Activated naive CD8-positive, alpha-beta T cell treated with anti-CD3 and anti-CD28 coated beads for 36 hours (primary cell): ENCODE measurements at places on chromosomes 12 and 14.

DNA sequence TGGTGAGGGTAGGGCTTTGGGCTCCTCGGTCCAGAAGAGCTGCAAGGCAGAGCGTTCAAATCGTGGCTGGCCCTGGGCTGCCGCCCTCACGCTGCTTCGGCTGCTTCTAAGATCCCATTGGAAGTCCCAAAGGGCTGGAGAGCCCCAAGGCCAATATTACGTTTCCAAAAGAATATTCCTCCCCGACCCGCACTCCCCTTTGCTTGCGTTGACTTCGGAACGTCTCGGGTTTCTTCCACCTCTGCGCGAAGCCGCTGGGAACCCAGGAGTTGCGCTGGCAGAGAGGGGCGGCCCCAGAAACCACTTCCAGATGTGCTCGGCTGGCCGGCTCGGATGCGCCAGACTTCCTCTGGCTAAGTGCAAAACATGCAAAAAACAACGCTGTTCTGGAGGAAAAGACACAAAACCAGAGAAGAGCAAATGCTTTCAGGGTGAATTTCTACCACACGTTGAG lies at the start of gene GLT8D2:
GLT8D2 (minus strand) TSS at position 285 of the 454 bp plus-strand sequence. CDS start 30,539 bp downstream, outside the sequence.
- peak within 1 kb of the TSS; percentile 52 for H3K4me3 ChIP-seq
- DNase-seq, result peak; percentile 7
- H3K4me1 ChIP-seq, result peaks cover 5% of the 10 kb centered on the region
- peaks cover 54% of the 10 kb centered on the region for H3K27me3 ChIP-seq

GRCh38 chr12:38411426-38411825 lies 94.9 kb downstream of the ALG10B start:
- no peak for DNase-seq
- H3K27me3 ChIP-seq, result no peaks in the 10 kb centered on the region
- no peaks in the 10 kb centered on the region for H3K36me3 ChIP-seq

DNA sequence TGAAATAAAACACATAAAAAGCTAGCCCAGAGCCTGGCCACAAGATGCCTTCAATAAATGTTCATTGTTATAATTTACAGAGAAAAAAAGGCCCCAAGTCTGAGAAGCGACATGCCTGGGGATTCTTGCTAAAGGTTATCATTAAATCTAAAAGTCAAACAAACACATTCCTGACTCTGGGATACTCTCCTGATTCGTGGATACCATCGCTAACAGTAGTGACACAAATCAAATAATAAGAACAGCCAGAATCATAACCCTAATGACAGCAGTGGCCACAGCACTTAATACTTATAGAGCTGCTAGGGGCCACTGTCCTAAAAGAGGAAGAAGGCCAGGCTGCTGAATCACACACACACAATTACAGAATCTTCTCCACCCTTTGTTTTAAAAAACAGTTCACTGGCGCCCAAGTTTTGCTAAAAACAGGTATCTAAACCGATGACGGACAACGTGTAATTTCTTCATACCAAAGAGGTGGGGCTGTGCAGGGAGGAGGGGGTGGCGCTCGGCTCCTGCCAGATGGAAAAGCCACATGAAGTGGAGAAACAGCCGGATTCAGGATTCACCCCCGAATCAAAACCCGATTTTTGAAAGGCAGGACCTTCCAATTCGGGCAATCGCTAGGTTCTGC lies 1.2 kb downstream of the CLIP1 start:
- H3K4me1 ChIP-seq, result peaks cover 24% of the 10 kb centered on the region
- peaks cover 5% of the 10 kb centered on the region for H3K36me3 ChIP-seq
- DNase-seq, result no peak
- peak overlapping the region; percentile 83 for H3K27ac ChIP-seq

DNA sequence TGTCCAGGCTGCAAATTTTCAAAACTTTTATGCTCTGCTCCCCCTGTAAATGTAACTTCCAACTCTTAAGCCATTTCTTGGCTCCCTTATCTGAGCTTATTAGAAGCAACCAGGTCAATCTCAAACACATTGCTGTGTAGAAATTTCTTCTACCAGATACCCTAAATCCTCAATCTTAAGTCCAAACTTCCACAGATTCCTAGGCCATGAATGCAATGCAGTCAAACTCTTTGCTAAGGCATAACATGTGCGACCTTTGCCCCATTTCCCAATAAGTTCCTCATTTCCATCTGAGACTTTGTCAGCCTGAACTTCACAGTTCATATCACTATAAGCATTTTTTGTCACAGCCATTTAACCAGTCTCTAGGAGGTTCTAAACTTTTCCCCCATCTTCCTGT lies 64.5 kb downstream of the TMTC3 start:
- H3K4me1 ChIP-seq, result no peaks in the 10 kb centered on the region
- peaks cover 3% of the 10 kb centered on the region for H3K36me3 ChIP-seq
- H3K27ac ChIP-seq, result no peak overlapping the region
- DNase-seq, result no peak

- H3K4me3 ChIP-seq, result peak overlapping the region; percentile 84
- H3K27me3 ChIP-seq, result no peaks in the 10 kb centered on the region
- peaks cover 41% of the 10 kb centered on the region for H3K36me3 ChIP-seq
- peaks cover 88% of the 10 kb centered on the region for H3K4me1 ChIP-seq
These were observed 19.6 kb downstream of the ASB2 start for GRCh38 chr14:93956514-93957332.

GRCh38 chr14:61177279-61178225 lies 103.6 kb downstream of the TMEM30B start:
- no peaks in the 10 kb centered on the region for H3K36me3 ChIP-seq
- H3K27me3 ChIP-seq, result peaks cover 21% of the 10 kb centered on the region
- H3K27ac ChIP-seq, result peak overlapping the region; percentile 77
- H3K4me1 ChIP-seq, result peaks cover 23% of the 10 kb centered on the region

DNA sequence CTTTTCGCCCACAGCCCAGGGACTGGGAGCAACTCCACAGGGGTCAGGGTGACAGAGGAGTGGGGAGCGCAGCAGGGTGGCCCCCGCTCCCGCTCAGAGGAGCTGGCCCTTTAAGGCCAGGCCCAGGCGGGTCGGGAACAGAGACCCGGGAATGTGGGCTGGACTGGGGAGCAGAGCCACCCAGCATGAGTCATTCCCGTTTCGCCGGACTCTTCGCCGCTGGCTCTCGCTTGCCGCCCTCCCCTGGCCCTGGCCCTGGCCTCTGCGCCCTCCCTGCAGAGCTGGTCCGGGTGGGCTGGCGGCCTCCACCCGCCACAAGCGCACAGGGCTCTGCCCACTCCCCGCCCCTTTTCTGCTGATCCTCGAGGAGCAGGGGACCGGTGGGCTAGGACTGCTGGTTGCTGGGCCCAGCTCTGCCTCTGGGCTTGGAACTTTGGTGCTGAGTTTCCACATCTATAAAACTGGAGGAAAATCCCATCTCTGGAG lies 92.8 kb downstream of the NINJ2 start:
- no peak overlapping the region for H3K4me3 ChIP-seq
- no peaks in the 10 kb centered on the region for H3K27me3 ChIP-seq
- H3K36me3 ChIP-seq, result no peaks in the 10 kb centered on the region
- H3K4me1 ChIP-seq, result peaks cover 37% of the 10 kb centered on the region

DNA sequence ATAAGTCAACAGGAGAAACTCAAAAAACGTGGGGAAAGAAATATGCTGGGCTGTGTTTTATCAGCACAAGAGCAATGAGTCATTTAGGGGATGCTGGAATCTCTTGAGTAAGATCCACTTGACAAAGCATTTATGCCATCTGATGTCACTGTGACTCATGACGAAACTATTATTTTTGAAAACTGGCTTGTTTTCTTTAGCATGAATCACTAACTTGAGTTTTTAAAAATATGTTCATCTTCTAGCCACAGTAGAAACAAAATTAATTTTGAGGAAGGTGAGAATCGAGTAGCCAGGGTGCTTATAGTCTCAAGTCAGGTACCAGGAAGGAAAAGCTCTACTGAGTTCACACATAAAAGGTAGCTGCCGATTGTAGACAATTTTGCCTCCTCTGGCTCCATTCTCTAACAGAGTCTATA lies 456.2 kb upstream of the MGAT4C start:
- no peak overlapping the region for H3K27ac ChIP-seq
- no peak for DNase-seq
- no peaks in the 10 kb centered on the region for H3K27me3 ChIP-seq
- no peaks in the 10 kb centered on the region for H3K4me1 ChIP-seq

DNA sequence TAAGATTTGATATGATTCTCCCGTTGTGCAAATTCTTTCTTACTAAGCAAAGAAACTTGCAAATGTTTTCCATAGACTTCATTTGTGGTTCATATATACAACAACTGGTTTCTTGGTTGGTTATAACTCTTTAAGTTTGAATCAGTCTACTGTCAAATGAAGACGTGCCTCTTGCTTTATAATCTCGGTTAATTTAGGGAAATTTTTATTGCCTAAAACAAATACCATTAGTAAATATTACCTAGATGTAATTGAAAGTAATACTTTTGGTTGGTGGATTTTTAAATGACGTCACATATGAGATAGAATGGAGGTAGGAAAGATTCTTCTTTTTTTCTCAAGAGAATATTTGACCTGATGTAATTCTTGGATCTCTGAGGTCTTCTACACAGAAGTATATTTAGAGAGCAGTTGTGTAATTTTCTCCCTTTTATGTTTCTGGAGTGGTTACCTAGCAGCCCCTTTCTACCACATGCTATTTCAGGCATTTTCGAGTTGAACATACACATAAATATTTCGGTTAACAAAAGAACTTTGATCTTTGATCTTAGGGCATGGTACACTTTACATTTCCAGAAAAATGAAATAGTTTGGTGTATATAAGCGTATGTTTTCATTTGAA lies 1.7 kb downstream of the ATF7IP start:
- peaks cover 30% of the 10 kb centered on the region for H3K36me3 ChIP-seq
- peak overlapping the region; percentile 84 for H3K4me3 ChIP-seq
- peaks cover 5% of the 10 kb centered on the region for H3K27me3 ChIP-seq
- H3K4me1 ChIP-seq, result peaks cover 46% of the 10 kb centered on the region

DNA sequence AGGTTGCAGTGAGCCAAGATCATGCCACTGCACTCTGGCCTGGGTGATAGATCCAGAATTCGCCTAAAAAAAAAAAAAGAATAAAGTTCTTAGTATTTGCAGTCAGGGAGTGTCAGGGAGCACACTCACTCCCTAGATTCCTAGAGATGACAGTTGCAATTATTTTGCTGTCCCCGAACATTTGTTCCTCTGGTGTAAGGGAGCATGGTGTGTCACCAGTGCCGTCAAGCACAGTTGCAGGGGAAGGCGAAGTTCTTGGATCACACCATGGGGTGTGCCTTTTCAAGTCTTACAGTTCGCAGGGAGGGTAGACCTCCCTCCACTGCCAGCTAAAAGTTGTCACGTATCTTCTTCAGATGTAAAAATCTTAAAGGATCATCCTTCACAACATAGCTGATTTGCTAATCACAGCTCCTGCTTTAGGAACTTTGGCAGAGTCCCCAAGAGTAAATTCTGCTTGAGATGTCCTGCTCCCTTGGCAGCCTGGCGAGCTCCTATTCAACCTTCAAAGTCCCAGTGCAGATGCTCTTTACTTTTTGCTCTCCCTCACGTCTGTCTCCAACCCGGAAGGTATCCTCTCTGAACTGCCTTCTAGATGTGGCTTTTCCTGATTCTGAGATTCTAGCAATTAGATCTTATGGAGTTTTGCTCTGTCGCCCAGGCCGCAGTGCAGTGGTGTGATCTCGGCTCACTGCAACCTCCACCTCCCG lies 11.3 kb downstream of the ACACB start:
- H3K4me3 ChIP-seq, result no peak overlapping the region
- no peak overlapping the region for H3K27ac ChIP-seq
- no peaks in the 10 kb centered on the region for H3K4me1 ChIP-seq
- H3K36me3 ChIP-seq, result no peaks in the 10 kb centered on the region
- H3K27me3 ChIP-seq, result no peaks in the 10 kb centered on the region

GRCh38 chr12:79344855-79345847 lies 345.6 kb downstream of the PAWR start:
- no peaks in the 10 kb centered on the region for H3K36me3 ChIP-seq
- no peak overlapping the region for H3K27ac ChIP-seq
- H3K4me3 ChIP-seq, result no peak overlapping the region
- DNase-seq, result peak; percentile 3
- H3K4me1 ChIP-seq, result no peaks in the 10 kb centered on the region
- H3K27me3 ChIP-seq, result no peaks in the 10 kb centered on the region

DNA sequence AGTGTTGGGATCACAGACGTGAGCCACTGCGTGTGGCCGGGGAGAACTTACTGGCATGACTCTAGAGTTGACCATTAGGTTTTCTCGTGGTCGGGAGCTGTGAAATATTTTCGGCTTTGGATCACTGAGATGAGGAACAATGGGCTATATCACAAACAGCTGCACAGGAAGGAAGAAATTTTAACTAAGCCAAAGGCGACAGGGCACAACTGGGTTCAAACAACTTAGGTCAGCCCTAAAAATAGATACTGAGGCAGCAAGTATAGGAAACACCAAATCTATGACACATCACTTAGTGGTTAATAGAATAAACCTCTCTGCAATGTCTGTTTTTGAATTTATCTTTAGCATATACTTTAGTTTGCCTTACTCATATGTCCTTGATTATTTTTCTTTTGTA lies 162.9 kb downstream of the LRIG3 start:
- H3K27ac ChIP-seq, result no peak overlapping the region
- no peak for DNase-seq
- H3K27me3 ChIP-seq, result no peaks in the 10 kb centered on the region
- no peaks in the 10 kb centered on the region for H3K4me1 ChIP-seq
- H3K4me3 ChIP-seq, result no peak overlapping the region
- H3K36me3 ChIP-seq, result no peaks in the 10 kb centered on the region

DNA sequence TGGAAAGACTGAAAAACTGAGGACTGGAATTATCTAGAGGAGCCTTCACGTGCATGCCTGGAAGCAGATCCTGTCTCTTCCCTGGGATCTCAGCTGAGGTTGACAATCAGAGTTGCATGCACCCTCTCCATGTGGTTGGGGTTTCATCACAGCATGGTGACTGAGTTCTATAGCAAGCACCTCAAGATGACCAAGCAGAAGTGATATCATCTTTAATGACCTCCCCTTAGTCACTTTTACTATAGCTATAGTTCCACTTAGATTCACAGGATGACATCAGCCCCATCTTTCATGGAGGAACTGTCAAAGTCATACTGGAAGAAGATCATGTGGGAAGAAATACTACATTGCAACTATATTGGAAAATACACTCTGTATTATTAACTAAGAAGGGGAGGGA lies 105.8 kb upstream of the ATXN7L3B start:
- no peaks in the 10 kb centered on the region for H3K27me3 ChIP-seq
- H3K36me3 ChIP-seq, result no peaks in the 10 kb centered on the region
- no peak for DNase-seq
- no peaks in the 10 kb centered on the region for H3K4me1 ChIP-seq
- no peak overlapping the region for H3K4me3 ChIP-seq

- H3K27me3 ChIP-seq, result peaks cover 3% of the 10 kb centered on the region
- no peak for DNase-seq
- H3K36me3 ChIP-seq, result no peaks in the 10 kb centered on the region
- H3K27ac ChIP-seq, result no peak overlapping the region
These were observed 287.6 kb upstream of the E2F7 start for GRCh38 chr12:77352946-77353345.

GRCh38 chr14:85554106-85554505 lies 24.2 kb downstream of the FLRT2 start:
- no peaks in the 10 kb centered on the region for H3K36me3 ChIP-seq
- no peaks in the 10 kb centered on the region for H3K27me3 ChIP-seq
- no peak overlapping the region for H3K4me3 ChIP-seq
- H3K4me1 ChIP-seq, result no peaks in the 10 kb centered on the region
- DNase-seq, result no peak
